Esophagus squamous epithelium (tissue), 5 donors: ENCODE measurements at places on chromosomes 6 and 20. TPM values are rescaled to one million over a fixed set of nuclear protein-coding genes. Genes with fewer than 3 reads are reported as not detected.

DNA sequence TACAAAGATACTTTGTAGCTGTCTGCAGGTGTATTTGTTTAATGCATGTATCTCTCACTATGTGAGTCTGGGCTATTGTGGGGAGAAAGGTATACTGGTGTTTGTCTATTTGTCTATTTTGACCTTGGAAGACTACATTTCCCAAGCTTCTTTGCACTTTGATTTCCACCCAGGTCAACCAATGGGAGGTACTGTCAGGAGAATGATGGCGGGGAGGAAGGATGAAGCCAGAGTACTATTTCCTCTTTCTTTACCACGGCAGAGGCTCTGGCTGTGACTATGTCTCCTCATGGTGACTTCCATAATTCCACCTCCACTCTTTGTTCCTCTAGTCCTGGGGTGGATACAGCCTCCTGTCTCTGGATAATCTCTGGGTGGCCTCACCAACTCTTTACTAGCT, 23.1 kb downstream of the LBP start:
- DNase-seq, result no peak

DNA sequence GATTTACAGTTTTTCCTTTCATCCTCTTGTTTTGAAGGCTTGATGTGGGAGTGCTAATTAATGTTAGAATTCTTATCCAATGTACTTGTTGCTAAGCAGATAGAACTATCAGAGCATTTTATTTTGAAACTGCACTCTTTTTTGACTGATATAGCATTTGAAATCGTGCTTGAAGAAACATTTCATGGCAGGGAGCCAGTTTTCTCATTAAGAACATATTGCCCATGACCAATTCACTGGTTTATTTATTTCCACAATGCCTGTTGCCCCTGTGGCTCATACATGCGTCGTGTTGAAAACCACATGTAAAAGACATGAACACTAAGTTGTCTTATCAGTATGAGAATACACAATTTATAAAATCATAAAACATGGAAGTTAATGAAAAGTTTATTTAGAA, 479.7 kb upstream of the FLRT3 start:
- DNase-seq, result no peak

- DNase-seq, result no peak
Measured at GRCh38 chr6:5084360-5084780, 771 bp upstream of the PPP1R3G start.

DNA sequence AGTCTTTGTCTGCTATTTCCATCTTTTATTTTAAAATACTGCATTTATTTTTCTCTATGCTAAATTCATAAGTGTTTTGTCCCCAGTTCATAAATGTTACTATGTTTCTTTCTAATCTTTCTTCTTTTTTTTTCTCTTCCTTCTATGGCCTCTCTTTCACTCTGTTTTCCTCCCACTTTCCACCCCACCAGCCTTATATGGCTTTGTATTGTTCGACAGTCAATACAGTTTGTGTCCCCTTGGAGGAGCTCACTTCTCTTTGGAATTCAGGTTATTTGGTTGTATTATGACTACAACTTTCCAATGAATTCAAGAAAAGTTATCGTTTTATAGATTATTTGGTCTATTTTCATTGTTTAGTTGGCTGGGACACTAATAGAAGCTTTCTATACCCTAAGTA, 393.5 kb downstream of the NKAIN2 start:
- DNase-seq, result no peak

DNA sequence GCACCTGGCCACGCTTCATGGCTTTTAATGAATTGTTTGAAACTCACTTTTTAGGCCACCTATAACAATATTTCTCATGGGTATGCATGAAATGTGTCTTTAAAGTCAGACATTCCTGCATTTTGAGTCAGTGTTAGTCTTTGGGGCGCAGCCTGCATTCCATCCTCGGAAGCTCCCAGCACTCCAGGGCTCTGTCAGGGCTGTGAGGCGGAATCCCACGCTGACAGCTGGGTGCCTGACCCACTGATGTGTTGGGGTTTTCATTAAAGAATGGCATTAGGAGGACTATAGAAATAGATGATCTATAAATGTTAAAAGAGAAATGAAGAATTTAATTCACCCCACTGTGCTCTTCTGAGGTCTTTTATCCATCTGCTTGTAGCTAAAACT, 16.2 kb upstream of the CLDN20 start:
- DNase-seq, result no peak

DNA sequence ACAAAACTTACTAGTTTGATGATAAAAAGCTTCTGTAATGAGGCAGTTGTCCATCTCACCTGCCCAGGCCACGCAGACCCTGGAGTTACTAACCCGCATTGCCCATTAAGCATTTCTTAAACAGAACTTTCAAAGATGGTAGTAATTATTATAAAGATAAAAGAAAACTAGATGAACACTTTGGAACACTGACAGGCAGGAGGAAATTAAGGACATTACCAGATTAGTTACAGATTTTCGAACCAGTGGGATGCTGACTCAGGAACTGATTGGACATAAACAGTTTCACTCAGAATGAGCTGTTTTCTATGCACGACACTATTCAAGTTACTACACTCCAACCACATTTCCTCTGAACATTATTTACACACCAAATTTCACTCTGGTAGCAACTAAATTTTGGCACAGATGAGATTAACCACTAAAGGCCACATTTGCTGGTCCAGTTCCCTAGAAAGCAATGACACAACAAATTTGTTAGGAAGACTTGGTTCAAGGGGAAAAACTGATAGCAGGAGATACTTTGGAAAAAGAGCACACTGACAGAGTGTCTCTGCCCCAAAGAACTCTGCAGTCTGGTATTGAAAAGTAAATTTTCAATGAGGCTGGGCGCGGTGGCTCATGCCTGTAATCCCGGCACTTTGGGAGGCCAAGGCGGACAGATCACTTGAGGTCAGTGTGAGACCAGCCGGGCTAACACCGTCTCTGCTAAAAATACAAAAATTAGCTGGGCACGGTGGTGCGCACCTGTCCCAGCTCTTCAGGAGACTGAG, 3.0 kb downstream of the ROMO1 start:
- no peak for DNase-seq

- DNase-seq, result no peak
Measured at GRCh38 chr20:40565001-40565681, 123.9 kb downstream of the MAFB start.

- DNase-seq, result no peak
Measured at GRCh38 chr20:34526466-34526865, 10.2 kb downstream of the DYNLRB1 start.

DNA sequence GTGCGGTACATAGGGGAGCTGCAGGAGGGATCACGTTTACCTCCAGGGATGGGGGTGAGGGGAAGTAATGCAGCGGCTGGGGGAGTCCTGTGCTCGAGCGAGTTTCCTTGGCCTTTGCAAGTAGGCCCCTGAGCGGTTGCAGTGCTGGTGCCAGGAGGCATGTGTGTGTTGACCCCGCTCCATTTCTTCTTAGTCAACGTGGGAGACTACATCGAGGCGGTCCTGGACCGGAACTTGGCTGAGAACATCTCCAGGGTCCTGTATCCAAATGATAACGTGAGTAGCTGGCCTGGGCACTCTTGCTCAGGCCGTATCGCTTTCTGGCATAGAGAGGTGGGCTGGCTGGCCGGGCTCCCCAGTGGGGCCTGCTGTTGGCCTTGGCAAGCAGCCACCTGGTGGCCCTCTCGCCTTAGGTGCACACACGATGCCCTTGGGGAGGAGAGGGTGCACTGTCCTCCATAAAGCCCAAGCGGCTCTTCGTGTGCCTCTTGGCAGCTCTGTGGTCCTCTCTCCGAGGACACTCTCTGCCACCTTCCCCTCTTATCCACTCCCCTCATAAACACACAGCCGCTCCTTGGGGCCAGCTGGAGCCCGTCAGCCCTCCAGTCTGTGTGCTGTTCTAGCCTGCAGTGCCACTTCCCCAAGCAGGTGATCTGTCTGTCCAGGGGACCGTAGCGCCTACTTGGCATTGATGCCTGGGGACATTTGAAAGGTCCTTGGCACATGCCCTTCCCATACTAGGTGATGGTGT, 29.3 kb downstream of the PYGB start:
- DNase-seq, result no peak

DNA sequence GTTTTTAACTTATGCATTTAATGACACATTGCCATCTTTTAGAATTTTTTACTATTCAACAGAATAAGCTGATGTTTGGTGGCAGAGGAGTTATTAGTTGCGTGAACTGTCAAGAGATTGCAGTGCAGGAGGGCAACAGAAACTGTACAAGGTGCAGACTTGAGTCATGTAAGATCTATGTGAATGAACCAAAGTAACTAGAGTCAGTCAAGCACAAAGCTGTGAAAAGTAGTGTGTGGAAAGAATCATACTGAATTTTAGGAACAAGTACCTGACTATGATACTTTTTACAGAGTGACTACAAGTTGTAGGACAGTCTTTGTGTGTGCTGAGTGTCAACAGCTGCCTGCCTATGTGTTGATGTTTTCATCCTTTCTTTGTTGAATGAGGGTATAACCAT, 2.7 kb upstream of the C6orf163 start:
- no peak for DNase-seq

DNA sequence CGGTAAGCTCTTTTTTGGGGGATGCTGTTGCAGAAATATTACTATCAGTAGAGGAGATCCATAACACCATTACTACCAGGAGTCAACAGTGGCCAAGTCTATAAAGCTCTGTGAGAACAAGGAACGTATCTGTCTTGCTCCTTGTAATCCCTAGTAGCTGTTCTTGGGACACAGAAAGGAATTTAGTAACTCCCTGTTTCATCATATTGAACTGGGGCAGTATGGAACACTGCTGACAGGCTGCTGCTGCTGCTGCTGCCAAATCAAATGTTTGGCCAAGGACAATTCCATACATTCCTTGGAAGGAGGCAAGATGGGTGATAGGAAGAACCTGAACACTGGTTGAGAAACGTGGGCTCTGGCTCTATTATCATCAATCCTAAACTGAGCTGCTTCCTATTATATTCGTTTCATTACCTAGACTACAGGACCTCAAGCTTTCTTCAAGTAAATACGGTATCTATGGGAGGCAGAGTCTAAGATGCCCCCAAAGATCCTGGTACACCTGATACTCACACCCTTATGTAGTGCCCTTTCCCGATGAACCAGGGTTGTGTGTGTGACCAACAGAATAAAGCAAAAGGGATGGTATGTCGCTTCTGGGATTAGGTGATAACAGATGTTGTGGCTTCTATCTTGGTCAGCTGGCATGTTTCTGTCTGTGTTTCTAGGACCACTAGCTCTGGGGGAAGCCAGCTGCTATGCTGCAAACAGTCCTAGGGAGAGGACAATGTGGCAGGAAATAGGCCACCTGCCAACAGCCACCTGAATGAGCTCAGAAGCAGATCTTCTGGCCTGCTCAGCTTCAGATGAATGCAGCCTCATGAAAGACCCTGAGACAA, 39.5 kb downstream of the ELOVL5 start:
- DNase-seq, result no peak

- no peak for DNase-seq
Measured at GRCh38 chr6:137188855-137189254, 15.4 kb upstream of the IL22RA2 start.

- DNase-seq, result no peak
Measured at GRCh38 chr6:143733510-143733909, 55.7 kb downstream of the PHACTR2 start.

DNA sequence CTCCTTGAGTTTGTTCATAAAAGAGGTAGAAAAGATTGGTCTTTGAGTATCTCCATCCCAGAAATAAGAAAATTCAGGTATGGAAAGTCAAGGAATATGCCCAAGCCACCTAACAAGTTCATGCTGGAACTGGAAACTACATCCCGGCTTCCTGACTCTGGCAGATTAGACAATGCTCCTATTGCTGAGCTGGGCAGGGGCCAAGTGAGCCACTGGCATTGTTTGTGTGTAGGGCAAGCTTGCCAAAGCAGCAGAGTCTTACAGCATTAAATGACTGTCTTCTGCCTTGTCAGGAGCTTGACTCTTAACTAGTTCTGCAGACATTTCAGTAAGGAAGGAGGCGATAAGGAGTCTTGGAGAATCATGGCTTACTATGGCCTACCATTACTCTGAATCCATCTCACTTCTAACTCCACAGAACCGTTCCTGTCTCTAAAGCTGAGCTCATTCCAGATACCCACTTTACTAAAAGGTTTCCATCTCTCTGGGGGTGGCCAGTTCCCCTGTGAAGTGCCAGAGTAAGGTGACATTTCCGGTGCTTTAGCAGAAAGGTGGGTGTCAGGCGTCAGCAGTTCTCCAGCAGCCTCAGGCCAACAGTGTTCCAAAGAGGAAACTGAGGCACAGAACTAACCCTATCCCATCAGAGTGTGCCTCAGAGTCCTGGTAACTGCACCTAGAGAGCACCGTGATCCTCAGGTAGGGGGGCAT, 30.1 kb downstream of the PRDM1 start:
- no peak for DNase-seq

GRCh38 chr20:13294522-13294921, 73.4 kb downstream of the ISM1 start:
- DNase-seq, result no peak

DNA sequence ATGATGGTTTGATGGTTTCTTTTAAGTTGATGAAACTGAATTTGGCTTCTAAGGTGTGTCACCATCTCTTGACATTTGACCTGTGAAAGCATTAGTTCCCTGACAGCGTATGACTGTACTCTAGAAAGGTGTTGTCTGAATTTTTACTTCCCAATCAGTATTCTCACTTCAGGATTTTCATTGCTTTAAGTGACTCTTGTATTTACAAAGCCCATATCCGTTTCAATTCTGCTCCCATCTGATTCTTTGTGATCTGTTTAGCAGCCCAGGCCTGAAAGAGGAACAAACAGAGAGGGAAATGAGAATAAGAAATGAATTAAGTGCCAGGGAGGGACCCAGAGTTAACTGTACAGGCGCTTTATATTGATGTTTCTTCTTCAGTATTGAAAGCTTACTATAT, 73.7 kb downstream of the FARS2 start:
- DNase-seq, result no peak

DNA sequence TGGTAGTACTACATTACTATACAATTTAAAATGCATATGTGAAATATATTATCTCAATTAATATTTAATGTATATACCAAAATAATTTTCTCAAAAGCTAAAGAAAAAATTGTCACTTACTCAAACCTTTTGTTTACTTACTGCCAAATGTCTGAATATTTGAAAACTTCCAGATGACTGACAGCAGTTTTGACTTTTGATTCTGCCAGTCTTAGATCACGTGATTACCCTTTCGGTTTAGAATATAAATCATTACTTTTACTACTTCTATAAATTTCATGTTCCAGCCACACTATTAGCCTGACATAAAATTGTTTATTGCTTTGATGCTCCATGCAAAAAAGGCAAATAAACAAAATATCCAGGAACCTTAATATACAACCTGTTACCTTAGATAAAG, 680.7 kb upstream of the ID4 start:
- DNase-seq, result no peak

Gene ENPP1
- total RNA-seq, result 12.6 TPM

Gene MMP24
- not detected for total RNA-seq

Gene RREB1
- 49.6 TPM for total RNA-seq

Gene XKR7
- total RNA-seq, result not detected

Gene SNAI1
- not detected for total RNA-seq

Gene TPX2
- 11.9 TPM for total RNA-seq

Gene SLC22A2
- not detected for total RNA-seq

Gene MAFB
- total RNA-seq, result 36.2 TPM

Gene DNAJC5
- 58.7 TPM for total RNA-seq

Gene SLC22A7
- total RNA-seq, result not detected
